ENCODE measurements at places on chromosomes 2 and 18.

DNA sequence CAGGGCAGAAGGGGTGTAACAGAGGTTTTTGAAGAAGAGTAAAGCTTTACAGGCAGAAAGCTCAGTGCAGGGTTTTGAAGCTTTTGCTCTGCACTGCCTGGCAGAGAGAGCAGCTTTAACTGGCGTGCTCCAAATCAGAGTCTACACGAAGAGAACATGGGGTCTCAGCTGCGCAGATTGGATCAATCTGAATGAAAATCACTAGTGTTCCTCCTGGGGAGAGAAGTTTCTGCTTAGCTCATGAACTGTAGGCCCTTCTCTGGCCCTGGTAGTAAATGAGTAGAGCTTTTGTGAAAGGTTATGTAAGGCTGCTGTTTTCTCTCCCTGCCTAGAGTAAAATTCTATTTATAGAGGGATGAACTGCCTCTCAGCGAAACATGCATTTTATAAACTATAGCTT lies 13.6 kb downstream of the DCC start:
- no peak for DNase-seq

DNA sequence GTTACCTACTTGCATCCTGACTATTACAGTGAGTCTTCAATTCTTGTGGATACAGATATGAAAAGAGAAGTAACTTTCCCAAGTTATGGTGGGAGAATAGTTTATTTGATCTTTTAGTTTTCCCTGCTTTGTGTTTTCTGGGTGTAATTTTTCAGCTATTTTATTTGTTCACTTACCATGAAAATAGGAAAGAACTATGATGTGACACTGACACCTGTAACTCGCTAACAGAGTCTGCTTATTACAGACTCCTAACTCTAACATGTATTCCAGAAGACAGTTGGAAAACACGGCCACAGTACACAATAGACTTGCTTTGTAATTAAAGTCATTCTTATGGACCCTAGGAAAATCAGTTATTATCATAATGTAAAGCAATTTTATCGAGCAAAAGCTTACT lies 323.2 kb downstream of the LRRTM1 start:
- DNase-seq: no peak

DNA sequence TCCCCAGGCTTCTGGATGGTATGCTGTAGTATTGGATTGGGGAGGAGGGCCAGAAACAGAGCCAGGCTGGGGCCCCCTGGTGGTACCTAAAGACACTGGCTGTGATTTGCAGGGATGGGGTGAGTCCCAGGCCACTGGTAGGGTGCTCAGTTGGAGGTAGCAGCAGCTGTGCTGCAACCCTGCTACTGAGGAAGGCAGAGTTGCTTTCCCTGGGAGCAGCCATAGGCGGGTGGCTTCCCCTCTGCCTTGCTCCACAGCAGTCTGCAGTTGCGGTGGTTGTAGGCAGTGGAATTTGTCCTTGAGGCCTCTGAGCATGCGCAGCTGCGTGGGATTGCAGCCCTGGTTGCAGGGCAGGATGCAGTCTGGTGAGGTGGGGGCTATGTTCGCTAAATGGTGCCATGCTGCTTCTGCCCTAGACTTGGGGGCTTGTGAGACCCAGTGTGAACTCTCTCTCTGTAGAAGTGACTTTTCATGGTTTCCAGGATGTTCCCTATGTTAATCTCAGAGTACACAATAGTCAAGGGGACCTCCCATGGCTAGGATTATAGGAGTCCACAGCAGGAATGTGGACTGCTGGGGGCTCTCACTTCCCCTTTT lies 443.5 kb downstream of the XIRP2 start:
- DNase-seq: no peak

DNA sequence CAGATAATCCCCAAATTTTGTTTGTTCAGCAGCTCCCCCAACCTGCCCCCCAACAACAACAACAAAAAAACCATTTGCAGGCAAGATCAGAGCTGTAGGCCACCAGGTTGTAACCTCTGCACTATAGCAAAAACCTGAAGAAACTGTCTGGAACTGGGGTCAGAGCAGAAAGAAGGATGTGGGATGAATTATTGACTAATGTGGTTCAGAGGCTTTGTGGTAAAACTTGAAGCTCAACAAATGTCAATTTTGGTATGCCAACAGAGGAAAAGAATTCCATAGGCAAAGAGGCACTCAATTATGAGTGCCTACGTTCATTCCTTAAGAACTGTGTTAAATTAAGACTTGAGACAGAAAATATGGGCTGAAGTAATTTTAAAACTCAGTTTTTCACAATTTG lies 255.1 kb downstream of the STK39 start:
- DNase-seq: no peak

- no peak for DNase-seq
Measured at GRCh38 chr2:204842661-204843485, 297.6 kb downstream of the PARD3B start.

GRCh38 chr2:32310577-32310976 lies 32.9 kb downstream of the YIPF4 start:
- DNase-seq: no peak

DNA sequence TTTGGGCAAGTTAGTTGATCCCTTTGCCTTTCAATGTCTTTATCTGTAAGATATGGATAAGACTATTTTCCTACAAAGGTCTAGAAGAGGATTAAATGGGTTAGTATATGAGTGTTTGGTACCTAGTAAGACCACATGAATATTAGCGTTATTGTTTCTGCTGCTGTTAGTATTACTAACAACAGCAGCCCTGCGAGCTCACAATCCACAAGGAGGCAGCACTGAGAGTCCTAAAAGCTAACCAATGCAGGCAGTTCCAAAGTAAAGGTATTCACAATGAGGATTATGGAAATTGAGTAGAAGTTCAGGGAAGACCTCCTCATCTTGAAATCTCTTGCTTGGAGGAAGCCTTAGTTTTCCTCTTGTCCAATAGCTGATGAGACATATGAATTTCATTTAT lies 248.9 kb downstream of the TDRD15 start:
- DNase-seq: no peak

GRCh38 chr2:67260343-67261277 lies 136.5 kb upstream of the ETAA1 start:
- DNase-seq: no peak

GRCh38 chr2:210318891-210319290 lies 3.9 kb upstream of the MYL1 start:
- no peak for DNase-seq

DNA sequence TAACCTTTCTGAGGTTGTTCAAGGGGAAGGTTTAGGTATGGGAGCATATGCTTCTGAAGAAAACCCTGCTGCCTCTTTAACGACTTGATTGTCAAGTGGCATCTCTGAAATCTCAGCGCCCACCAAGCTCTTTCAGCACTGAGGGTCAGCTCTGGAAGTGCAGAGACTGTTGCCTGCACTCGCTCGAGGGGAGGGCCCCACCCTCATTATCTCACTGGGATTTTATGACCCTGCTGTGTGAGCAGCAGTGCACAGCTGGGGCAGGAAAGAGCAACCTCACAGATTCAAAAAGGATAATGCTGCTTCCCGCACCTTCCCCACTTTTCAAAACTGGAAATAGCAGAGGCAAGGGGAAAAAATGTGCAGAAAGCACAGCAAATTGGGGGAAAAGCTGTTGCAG lies 56.9 kb upstream of the SPRED2 start:
- no peak for DNase-seq

DNA sequence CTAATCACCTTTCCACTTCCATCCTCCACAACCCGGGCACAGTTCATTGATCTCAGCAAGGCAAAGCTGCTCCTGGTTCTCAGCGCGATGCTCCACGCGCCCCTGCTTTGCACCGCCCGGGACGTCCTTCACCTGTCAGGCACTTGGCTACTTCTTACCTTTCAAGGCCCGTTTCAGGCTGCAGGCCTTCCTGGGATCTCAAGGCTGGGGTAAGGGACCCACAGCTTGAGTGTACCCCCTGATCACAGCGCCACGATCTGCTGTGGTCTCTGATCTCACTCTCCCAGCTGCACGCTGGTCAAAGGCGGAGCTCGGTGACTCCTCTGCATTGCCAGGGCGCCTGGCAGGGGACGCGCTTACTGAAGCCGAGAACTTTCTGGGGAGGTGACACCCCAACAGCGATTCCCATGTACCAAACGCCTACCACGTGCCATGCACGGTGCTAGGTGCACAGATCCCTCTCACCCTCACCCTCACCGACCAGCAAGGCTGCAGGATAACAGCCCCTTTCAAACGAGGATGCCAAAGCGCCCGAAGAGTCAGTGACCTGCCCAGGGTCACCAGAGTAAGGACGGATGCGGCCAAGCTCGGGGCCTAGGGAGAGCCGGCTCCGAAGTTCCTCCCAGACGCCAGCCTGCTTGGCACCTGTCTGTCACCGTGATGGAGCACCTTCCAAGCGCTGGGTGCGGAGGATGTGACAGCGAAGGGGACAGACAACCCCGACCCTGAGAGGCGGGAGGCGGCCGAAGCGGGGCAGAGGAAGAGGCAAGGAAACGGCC lies 818 bp downstream of the ITGB1BP1 start:
- DNase-seq: peak; percentile 51

DNA sequence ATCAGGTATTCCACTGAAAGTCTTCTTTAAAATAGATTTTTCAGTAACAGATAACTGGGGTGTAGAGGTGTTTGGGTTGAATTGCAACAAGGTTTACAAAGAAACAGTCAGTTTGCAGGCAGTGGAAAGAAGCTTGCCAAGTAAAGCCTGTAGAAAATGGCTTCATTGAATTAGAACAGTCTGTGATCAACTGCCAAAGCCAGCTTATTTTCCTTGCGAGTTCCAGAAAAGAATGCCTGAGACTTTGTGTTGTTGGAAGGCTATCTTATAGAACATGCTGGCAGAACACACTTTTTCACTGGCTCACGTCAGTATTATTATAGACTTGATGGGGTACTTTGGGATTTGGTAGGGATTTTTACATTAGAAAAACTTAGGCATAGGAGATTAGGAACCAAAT lies 601.0 kb downstream of the XIRP2 start:
- no peak for DNase-seq

GRCh38 chr2:9327873-9328352 lies 95.4 kb downstream of the ITGB1BP1 start:
- no peak for DNase-seq

GRCh38 chr2:110943070-110943634 lies 177.6 kb upstream of the BCL2L11 start:
- DNase-seq: no peak

- no peak for DNase-seq
Measured at GRCh38 chr18:77547757-77548156, 298.1 kb downstream of the GALR1 start.

DNA sequence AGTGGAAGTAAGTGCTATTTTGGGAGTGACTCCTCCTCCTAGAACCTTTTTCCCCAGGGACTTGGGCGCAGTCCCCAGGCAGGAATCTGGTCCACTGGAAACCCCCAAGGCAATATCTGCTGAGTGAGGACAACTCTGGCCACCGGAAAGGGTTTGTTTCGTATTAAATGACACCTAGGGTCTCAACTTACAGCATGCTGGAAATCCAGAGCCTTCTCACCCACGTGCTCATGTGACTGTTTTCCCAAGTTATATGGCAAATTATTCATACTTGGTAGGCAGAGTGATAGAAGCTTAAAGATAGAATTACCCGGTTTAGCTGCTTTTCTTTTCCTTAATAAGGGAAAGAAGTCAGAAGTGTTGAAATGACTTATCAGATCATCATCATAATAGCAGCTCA lies 436.9 kb upstream of the SPRED2 start:
- DNase-seq: no peak

DNA sequence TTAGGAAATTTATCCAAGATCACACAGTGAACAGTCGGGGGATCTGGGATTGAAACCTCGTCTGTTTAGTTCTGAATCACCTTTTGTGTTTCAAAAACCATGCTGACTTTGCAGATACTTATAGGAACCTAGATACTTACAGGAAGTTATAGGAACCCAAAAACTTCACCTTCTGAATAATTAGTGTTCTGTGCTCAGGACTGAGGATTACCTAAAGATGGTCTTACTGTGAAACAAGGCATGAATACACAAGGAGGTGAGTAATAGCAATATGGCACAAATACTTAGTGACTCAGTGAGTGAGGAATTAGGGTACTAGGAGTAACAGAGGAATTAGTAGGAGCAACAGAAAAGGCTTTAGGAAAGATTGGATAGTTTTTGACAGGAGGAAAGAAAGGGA lies 145.5 kb downstream of the LRATD1 start:
- no peak for DNase-seq

- DNase-seq: no peak
Measured at GRCh38 chr2:59770651-59771050, 782.8 kb downstream of the BCL11A start.

GRCh38 chr2:237115870-237116269 lies 30.2 kb downstream of the COPS8 start:
- no peak for DNase-seq

DNA sequence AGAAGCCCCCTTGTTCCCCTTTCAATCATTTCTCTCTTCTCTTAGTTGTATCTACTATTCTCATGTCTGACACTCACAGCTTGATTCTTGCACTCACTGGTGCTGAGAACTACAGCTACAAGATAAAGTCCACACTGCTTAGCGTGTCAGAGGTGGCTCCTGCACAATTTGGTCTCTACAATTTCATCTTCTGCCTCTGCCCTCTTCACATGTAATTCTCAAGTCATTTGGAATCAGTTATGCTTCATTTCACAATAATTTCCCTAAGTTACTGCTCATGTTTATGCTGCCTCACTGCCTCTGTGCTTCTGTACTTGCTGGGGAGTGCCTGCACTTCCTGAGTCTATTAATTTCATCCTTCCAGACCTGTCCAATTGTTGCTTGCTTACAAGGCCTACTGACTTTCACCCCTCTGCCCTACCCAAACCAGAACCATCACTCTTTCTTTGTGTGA lies 11.6 kb upstream of the NAB1 start:
- DNase-seq: no peak

DNA sequence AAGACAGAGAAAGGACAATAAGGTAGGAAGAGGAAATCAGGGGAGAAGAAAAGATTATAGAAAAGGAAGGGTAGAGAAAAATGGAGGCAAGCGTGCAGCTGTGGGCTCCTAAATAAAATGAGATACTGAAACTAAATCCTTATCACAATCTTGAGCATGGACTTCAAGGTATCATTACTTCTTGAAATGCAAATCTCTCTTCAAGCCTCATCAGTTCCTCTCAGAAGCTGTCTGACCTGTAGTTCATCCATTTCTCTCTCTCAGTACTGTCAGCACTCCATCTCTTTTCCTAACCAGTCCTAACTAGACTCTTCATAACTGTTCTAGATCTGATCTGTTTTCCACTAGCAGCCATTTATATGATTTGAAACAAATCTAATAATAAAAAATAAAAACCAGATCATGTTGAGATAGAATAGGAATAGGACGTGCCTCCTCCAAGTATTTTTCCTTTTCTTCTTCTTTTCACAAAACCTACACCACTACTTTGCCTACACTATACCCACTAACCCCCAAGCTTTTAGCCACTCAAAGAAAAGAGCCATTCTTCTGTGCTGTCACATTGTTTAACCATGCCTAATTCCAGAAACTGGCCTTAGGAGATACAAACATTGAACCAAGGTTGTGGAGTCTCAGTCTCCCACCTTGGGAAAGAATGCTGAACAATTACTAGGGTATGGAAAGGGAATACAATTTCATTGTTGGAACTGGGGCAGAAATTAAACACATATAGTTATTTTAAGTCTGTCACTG lies 21.1 kb downstream of the BABAM2 start:
- no peak for DNase-seq

GRCh38 chr2:86703704-86704361 lies 16.3 kb upstream of the RMND5A start:
- no peak for DNase-seq
